NCI-H146 (cell line): ENCODE measurements at places on chromosomes 5 and 9.

DNA sequence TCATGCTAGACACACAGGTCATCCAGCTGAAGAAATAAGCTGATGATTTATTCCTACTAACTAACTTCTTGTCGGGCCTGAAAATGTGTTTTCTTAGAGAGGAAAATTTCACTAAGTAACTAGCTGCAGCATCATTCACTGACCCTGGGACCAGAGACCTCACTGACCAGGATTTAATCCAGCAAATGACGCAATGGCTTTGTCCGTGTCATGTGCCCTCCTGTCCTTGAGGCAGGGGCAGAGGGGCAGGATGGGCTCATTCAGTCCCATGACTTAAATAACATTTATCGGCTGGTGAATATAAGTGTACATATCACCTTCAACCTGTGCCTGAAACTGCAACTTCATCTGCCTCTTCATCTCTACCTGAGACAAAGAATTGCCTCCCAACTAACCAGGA is 154.8 kb downstream of the SEMA5A start:
- DNase-seq, result no peak

- DNase-seq, result no peak
These were observed 4.0 kb downstream of the CAMSAP1 start for GRCh38 chr9:135903358-135903656.

DNA sequence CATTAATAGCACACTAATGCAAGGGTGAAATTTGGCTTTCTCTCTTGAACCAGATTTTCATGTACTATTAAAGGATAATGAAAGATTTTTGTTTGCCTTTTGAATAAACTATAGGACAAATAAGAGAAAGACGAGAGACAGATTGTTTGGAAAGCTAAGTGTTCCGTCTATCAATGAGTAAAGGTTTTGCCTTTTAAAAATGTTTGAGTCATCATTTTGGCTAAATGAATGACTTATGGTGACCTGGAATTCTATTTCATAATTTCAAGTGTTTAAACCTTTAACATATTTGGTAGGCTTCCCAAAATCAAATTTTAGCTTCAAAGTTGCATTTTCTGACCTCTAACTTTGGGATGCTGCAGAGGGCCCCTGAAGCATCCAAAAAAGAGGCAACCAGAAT is 145.2 kb downstream of the SLC25A46 start:
- DNase-seq, result no peak

DNA sequence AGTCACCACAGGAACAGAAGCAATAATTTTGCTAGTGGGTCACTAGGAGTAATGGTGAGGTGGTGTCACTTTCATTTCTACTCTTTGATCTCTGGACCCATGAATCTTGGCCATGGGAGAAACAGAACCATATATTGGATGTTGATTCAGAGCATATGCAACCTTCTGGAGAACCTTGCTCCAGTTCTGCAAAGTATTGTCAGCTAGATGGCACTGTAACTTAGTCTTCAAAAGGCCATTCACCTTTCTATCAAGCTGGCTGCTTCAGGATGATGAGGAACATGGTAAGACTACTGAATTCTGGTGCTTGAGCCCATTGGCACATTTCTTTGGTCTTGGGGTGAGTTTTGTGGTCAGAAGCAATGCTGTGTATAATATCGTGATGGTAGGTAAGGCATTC is 129.1 kb upstream of the FBN2 start:
- DNase-seq, result no peak

- peak; percentile 49 for DNase-seq
These were observed 165.8 kb downstream of the GADD45G start for GRCh38 chr9:89770531-89771174.

DNA sequence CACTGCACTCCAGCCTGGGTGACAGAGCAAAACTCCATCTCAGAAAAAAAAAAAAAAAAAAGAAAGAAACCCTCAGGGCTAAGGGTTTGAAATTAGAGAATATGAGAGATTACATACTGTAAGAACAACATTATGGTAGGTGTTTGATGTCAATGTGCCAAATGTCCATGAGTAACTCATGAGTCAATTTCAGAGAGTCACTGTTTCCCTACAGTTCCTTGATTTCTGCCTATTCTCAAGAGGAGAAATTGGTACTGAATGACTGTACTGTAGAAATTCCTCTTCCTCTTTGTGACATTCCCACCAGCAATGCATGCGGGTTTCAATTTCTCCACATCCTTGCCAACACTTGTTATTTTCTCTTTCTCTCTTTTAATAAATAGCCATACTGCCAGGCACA is 35.2 kb downstream of the MARVELD2 start:
- DNase-seq, result no peak

- no peak for DNase-seq
These were observed 19.6 kb downstream of the TENT4A start for GRCh38 chr5:6732634-6733410.

DNA sequence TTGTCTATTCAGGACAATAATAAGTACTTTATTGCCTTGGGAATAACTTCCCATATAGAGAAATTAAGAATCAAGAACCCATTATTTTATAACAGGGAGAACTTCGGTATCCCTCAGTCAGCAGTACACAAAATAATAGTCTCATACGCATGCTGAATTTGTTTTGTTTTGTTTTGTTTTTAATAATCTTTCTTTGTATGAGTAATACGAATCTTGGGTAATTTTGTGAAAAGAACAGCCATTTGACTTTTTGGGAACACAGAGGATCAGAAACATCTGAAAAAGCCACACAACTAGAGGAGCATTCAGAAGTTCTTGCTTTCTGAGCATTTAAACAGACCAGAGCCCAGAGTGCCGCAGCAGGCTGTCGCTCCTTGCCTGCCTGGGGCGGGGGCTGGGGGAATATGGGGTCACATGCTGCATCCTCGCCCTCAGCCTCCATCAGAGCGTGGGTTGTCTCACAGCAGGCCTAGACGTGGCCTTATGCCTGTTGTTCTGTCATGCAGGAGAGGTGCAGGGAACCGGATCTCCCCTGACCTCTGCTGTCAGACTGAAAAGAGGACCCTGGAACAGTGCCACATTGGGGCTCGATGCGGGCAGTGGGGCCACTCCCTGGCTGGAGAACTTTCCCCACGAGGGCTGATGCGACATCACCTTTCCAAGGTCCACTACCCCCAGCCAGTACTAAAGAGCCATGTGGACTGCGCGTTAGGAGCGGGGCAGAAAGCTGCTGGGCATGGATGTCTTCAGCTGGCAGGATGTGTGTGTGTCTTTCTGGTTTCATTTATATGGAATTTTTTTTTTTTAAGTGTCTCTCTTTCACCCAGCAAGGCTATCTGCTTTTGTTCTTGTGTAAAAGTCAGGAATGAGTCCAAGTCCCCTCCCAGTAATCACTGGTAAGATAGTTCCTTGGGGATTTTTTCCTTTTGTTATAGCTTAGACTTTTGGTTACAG is 133.4 kb upstream of the OTULINL start:
- DNase-seq, result no peak

GRCh38 chr5:133376986-133377385 is 235.4 kb downstream of the FSTL4 start:
- DNase-seq, result no peak

DNA sequence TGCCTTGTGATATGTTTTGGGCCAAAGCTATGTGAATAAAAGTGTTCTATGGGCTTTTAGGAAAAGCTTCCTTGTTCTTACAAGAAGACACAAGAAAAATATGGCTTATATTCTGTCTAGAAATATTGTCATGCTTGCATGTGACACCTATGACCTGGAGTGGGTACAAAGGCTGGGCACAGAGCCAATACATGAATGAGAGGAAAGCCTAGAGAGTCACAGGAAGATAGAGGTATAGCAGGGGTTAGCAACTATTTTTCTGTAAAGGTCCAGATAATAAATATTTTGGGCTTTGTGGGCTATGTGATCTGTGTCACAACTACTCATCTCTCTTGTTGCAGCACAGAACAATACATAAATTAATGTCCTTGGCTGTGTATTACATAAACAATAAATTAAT is 196.6 kb upstream of the CD180 start:
- no peak for DNase-seq

- no peak for DNase-seq
These were observed 28.9 kb downstream of the SHC3 start for GRCh38 chr9:89149726-89150125.

- DNase-seq, result no peak
These were observed 57.6 kb downstream of the ANKRD55 start for GRCh38 chr5:56175488-56175887.

DNA sequence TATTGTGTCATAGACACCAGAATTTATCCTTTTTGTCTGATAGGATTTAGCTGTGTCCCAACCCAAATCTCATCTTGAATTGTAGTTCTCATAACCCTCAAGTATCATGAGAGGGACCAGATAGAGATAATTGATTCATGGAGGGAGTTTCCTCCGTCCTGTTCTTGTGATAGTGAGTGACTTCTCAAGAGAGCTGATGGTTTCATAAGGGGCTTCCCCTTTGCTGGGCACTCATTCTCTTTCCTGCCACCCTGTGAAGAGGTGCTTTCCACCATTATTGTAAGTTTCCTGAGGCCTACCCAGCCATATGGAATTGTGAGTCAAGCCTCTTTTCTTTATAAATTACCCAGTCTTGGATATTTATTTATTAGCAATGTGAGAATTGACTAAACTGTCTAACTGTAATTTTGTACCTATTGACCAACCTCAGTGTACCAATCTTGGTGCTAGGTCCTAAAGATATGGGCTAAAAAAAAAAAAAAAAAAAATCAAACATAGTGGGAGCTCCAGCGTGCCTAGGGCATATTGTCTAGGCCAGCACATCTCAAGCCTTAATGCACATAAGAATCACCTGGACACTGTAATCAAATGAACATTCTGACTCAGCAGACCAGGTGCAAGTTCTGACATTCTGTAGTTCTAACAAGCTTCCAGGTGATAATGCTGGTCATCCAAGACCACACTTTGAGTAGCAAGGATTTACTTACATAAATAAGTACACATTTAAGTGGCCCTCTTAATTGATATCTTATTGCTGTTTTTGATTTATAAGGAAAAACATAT is 30.5 kb downstream of the ST8SIA4 start:
- no peak for DNase-seq

- peak; percentile 8 for DNase-seq
These were observed 85.0 kb upstream of the SSBP2 start for GRCh38 chr5:81835814-81836367.

DNA sequence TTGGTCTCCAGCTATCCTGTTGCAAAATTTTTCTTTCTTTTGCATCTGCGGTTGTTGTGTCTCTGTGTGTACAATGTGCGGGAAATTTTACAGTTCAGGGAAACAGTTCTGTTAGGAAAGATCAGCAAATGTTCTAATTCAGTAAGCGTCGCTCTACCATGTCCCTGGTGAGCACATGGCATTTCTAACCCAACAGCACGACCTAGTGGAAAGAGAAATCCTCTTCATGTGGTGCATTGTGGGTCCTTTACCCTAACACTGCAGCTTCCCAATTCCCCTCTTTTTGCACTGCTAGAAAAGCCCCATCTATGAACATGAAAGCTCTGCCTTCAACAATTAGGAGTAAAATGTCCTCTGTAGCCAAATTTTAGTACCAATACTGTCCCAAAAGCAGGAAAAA is 974.2 kb upstream of the CDH9 start:
- DNase-seq, result no peak

GRCh38 chr5:78511121-78511906 is 137.3 kb downstream of the LHFPL2 start:
- no peak for DNase-seq

DNA sequence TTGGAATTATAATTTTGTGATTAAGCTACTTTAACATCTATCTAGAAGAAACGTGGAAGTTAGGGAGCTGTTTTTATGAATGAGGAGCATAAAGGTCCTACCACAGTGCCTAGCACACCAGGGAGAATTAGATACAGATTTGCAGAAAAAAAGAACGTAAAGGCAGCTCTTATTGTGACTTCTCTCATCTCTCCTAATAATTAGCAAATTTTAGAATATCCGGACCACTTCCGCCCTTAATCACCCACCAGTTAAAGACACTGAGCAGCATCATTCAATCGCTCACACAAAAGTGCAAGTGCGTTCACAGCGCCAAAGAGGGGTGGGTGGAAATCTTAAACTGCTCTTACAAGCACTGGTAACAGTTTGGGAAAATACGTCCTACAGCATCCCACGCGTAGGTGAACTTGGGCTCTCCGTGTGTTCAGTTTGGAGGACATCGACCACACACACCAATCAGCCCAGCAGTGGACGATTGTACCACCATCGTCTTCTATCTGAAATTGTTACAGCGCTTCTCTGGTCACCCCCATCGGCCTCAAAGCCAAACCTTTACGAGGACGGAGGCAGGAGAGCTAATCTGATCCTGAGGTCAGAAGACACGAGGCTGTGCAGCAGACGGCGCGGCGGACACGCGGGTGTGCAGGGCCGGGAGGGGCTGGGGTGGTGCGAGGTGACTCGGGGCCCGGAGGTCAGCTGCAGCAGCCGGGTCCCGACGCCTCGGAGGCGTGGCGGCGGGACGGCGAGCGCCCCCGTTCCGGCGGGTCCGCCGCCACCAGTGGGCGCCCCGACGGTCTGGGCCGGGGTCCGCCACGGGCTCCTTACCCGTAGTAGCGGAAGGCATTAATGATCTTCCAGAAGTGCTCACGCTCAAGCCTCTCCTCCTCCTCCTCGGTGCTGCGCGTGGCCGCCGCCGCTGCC is 646 bp downstream of the CARNMT1 start:
- DNase-seq, result peak; percentile 46

- no peak for DNase-seq
These were observed 130.8 kb downstream of the ARHGAP26 start for GRCh38 chr5:142900927-142901326.

DNA sequence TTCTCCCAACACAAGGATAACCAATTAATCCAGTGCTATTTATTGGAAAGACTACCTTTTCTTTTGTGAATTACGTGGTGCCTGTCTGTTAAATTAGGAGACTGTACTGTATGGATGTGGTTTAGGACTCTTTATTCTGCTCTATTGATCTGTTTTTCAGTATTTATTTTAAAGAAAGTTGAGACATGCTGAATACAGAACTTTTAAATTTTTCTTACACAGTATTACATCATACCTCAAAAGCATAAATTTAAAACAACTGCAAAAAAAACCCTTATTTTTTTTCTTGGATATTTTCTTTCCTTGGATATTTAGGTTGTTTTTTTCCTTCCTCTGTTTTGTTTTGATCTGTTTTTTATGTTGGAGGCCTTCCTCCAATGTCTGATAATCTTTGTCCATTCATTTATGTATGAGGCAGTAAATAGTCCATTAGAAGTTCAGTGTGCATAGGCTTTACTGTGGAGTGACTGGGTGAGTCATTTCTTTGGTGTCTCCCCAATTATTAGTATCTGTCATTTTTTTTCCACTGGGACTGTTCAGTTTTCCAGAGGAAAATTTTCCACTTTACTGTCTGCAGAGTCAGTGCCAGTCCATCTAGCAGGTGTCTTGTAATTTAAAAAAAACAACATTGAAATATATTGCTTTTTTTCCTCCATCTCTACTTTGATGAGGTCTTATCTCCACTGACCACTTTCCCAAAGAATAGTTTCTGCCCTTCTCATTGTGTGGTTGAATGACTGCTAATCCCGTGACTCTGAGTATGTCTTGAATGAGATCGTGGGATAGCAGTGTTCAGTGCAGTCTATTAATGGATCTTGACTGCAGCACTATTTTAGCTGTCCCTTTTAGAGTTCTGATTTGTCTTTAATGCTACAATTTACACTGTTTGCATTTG is 15.2 kb downstream of the CYSTM1 start:
- no peak for DNase-seq
